Stomach (tissue), 19 donors: ENCODE measurements at places on chromosomes 2 and 18. TPM values are rescaled to one million over a fixed set of nuclear protein-coding genes. Genes with fewer than 3 reads are reported as not detected.

GRCh38 chr2:209771474-209772289 is at the start of gene UNC80:
UNC80 (plus strand) TSS chr2:209771832; CDS start chr2:209772073, 241 bp downstream.
- peak; percentile 95 for DNase-seq
- no peaks in the 10 kb centered on the region for H3K36me3 ChIP-seq
- no peak within 1 kb of the TSS for H3K27ac ChIP-seq

DNA sequence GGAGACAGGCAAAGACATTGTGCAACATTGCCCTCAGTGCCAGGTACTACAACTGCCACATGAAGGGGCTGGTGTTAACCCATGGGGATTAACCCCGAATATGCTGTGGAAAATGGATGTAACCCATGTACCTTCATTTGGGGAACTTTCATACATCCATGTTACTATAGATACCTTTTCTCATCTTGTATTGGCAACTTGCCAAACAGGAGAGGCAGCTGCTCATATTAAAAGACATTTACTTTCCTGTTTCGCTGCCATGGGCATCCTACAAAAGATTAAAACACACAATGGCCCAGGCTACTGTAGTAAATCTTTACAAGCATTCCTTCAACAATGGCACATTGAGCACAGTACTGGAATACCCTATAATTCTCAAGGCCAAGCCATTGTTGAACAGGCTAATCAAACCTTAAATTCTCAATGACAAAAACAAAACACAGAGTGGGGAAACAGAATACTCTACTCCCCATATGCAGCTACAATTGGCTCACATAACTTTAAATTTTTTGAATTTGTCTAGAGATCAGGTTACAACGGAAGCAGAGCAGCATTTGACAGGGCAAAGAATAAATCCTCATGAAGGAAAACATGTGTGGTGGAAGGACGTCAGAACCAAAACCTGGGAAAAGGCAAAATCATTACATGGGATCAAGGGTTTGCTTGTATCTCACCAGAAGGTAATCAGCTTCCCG is 1723.5 kb upstream of the LRRTM1 start:
- no peak overlapping the region for H3K27ac ChIP-seq
- DNase-seq: no peak
- H3K4me3 ChIP-seq: no peak overlapping the region
- H3K4me1 ChIP-seq: no peaks in the 10 kb centered on the region
- no peaks in the 10 kb centered on the region for H3K36me3 ChIP-seq

DNA sequence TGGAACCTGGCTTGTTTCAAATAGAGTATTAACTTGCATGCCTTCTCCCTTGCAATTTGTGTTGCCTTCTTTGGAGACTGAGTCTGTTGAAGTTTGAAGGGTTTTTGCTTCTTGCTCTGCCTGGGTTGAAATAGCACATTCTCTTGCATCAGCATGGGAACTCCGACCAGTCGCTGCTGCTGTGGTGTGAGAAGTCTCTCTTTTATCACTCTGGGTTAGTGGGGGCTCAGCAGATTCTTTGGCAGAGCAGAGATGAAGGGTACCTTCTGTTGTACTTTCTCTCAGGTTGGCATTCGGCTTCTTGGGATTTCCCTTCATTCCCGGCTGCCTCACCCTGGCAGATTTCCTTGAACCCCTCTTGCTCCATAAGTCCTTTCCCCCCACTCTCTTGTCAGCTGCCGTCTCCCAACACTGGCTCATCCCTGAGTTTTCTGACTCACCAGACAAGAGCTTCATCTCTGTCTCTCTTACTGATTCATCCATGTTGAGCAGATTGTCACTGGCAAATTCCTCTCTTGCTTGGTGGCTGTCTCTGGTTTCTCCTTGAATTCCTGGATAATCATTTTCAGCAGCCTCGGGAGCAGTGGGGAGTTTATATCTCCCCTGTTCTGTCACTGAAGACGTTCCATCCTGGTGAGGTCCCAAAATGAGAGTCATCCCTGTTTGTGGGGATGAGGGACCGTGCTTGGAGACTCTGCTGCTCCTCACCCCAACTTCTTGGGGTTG is 49.9 kb downstream of the ALPK2 start:
- H3K4me3 ChIP-seq: no peak overlapping the region
- no peaks in the 10 kb centered on the region for H3K36me3 ChIP-seq
- H3K27me3 ChIP-seq: no peaks in the 10 kb centered on the region
- H3K27ac ChIP-seq: no peak overlapping the region

MC4R gene
- not detected for polyA plus RNA-seq

GRCh38 chr2:152335016-152335725 is at the start of gene FMNL2:
FMNL2 (plus strand) TSS chr2:152335174.
- H3K27ac ChIP-seq: peak within 1 kb of the TSS; percentile 81
- no peaks in the 10 kb centered on the region for H3K27me3 ChIP-seq
- peak within 1 kb of the TSS; percentile 90 for H3K4me3 ChIP-seq
- H3K4me1 ChIP-seq: peaks cover 30% of the 10 kb centered on the region

DPP10 gene
- polyA plus RNA-seq: 0.56 TPM

KCNK3 gene
- polyA plus RNA-seq: 0.62 TPM
